ENCODE measurements at places on chromosomes 5 and 9.

- DNase-seq: no peak
These were observed 29.2 kb upstream of the FBP1 start for GRCh38 chr9:94668418-94668927.

- no peak for DNase-seq
These were observed 448.4 kb downstream of the BNC2 start for GRCh38 chr9:16422114-16422513.

DNA sequence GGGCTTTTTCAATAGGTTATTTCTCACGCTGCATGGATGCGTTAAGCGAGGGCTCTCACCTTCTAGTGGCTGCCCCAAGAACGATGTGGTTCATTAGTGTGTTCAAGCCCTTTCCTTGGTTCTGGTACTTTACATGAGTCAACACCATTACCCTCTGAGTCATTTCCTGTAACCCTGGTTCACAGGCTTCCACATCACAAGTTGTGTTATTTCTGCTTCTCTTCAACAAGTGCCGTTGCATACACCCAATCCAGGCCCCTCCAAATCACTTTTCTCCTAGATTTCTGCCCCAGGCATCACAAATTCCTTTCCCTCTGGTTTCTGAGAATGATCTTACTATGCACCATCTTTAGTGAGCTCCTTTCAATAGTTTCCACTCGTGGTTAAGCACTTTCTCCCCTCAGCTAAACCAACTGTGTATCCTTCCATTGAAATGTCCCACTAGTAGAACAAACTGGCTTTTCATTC is 69.5 kb upstream of the RAD23B start:
- no peak for DNase-seq

GRCh38 chr9:73741316-73741715 is 589.7 kb downstream of the ANXA1 start:
- no peak for DNase-seq

DNA sequence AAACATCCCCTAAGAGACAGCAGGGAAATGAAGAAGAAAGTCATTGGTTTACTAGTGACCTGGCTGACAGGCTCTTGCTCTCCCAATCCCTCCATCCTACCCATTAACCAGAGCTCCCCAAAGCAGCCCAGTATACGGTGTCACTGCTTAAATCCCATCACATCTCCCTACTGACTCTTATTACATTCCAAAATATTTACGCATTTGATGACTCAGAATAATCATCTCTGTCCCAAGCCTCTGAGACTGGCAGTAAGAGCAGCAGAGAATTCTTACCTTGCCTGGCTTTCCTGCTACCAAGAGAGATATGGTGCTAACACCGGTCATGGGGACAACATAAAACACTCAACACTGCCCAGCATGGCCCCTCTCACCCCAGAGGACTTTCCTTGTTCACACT is 20.2 kb upstream of the WHRN start:
- DNase-seq: no peak

DNA sequence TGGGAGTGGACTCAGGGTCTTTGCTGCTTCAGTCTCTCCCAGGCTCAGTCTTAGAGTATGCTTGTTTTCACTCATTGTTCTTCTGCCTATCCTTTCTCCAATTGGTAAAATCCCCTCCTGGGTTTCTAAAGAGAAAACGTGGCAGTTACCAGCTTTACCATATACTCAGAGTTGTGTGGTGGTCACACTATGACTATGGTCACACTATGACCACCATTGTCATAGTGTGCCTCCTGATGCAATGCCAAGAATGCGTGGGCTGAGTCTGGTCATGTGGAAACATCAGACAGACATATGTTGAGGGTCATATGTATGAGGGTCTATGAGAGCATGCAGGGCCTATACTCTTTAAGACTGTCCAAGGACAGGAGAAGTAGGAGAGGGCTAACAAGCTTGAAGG is 326.5 kb upstream of the PRR16 start:
- no peak for DNase-seq

DNA sequence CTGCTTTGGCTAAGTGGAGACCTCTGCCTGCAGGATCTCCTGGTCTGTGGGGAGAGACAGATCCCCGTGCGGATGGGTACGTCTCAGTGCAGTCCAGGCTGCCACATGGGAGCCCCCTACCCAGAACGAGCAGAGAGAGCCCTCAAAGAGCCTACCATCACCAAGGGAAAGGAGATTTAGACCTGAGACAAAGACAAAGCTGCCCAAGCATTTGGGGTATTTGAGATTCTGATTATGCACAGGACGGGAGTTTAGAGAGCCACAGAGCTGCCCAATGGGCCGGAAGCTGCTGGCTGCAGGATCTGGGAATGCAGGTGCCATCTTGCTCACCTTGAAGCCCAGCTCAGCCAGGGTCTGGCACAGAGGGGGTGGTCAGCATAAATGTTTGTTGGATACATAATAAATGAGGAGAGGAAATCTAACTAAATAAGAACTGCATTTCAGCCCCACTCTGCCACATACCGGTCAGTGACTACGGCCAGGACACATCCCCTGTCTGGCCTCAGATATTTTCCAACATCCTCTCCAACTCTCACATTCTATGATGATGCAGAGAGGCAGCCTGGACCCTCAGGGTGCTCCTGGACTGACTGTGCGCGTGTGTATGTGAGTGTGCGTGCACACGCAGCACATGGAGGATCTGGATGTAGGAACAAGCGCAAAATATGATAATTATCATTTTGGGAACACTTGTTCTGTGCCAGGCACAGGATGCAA is 157.8 kb downstream of the FGF18 start:
- DNase-seq: no peak

- DNase-seq: no peak
These were observed 912.3 kb downstream of the TAF11L14 start for GRCh38 chr5:18546591-18546990.

DNA sequence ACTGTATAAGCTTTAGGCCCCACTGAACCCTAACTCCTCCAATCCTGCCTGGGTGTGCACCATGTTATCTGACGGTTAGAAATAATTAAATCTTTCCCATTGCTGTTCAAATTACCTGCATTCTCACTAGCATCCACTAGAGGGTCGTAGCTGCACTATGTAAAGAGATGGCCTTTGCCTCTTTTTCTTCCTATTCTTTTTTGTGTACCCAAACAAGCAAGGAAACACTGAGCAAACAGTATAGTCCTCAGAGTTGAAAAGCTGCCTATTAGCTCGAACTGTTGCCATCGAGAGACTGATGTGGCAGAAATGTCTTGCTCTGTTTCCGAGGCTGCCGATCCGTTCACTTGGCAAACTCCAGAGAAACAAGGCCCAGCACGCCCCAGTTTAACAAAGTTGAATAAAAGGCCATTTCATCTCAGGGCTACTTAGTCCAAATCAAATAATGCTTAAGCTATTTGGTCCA is 163.8 kb upstream of the TRPM3 start:
- no peak for DNase-seq

All from uterus (tissue), 4 donors.